ENCODE measurements at places on chromosomes 5 and 9.

DNA sequence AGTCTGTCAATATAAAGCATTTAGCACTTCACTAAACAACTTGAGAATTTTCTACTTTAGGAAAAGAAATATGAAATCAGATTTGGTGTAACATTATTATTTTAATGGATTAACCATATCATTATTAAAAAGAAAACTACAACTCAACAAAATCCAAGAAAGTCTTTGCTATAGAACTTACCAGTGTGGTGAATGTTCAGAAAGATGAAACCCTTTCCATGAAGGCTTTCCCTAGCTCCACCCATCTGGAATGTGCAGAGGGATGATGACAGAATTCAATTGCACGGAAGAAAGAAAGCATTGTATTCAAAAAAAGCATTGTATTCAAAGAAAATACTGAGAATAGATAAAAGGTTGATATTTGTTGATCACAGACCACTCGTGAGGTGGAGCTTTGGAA is 328.6 kb upstream of the NUDT12 start:
- DNase-seq = no peak

- no peak for DNase-seq
Measured at GRCh38 chr9:115941561-115942315, 211.9 kb upstream of the PAPPA start.

GRCh38 chr5:25568989-25569625 is 924.3 kb upstream of the CDH10 start:
- DNase-seq = no peak

GRCh38 chr5:15248731-15249130 is 251.2 kb upstream of the FBXL7 start:
- DNase-seq = no peak

GRCh38 chr9:5514617-5515260 is 4.4 kb downstream of the PDCD1LG2 start:
- no peak for DNase-seq

GRCh38 chr5:68685863-68686262 is 408.0 kb upstream of the SLC30A5 start:
- no peak for DNase-seq

DNA sequence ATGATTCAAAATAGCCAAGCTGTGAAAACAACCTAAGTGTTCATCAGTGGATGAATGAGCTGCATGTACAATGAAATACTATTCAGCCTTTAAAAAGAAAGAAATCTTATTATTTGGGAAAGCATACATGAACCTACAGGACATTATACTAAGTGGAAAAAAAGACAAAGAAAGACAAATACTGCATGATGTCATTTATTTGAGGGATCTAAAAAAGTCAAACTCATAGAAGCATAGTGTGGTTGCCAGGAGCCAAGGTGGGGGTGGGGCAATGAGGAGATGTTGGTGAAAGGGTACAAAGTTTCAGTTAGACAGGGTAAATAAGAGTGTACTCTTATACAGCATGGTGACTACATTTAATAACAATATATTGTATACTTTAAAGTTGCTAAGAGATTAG is 261.5 kb downstream of the PARP8 start:
- no peak for DNase-seq

DNA sequence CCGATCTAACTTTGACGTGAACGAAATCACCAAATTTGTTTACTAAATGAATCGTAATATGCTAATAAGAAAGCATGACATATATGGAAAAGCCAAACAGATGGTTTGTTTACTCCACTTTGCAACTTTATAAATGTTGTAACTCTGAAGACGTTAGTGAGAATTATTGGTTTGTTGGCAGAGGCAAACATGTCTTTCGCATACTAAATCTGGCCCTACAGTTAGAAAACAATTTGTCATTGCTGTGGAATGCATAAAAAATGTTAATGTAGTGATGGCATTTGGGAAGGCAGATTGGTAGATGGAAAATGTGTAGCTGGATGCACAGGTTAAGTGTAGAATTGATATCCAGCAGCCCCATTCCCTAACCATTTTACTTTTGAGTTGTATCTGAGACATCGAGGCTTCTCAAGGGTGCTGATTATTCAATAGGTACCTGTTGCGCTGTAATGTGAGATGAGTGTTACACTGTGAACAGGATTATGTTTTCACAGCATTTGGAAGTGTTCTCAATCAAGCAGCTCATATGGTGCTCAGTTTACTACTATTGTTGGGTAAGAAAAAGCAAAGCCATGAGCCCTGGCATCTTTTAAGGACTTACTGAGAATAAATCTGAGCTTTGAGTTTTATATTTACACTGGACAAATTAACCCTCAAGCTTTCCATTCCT is 444.8 kb downstream of the BNC2 start:
- no peak for DNase-seq

- DNase-seq = no peak
Measured at GRCh38 chr5:131611064-131611381, 24.0 kb downstream of the RAPGEF6 start.

- no peak for DNase-seq
Measured at GRCh38 chr9:95381221-95381620, 63.7 kb upstream of the FANCC start.

DNA sequence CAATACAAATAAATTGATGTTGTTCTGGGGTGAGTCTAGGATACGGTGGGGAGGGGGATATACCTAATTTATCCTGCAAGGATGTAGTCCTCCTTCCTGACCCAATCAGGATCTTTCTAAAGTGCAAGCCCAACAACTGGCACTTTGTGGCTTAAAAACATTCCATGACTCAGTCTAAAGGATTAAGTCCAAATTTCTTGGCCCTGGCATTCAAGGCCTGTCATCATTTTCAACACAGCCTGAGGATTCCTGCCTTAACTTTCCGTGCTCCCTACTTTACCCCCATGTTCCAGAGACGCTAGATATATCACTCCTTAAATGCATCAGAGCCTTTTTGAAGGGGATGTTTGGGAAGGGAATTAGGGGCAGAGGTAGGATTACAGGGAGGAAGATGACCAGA is 1.0 kb downstream of the FAM221B start:
- DNase-seq = no peak

- DNase-seq = no peak
Measured at GRCh38 chr9:107481035-107481434, 8.5 kb downstream of the KLF4 start.

DNA sequence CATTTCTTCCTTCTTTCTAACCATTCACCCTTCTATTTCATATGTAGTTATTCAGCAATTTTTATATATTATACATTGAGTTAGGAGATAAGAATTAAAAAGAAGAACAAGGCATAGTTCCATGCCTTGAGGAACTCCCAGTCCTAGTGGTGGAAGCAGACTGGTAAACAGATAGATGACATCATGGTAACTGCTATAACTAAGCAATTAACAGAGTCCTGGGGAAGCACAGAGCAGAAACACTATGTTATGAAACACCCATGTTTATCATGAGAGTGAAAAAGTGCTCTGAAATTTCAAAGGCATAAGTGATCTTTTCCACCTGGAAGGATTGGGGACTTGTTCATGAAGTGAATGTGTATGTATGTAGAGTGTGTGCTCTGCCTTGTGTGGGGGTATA is 14.6 kb downstream of the PAPPA start:
- no peak for DNase-seq

DNA sequence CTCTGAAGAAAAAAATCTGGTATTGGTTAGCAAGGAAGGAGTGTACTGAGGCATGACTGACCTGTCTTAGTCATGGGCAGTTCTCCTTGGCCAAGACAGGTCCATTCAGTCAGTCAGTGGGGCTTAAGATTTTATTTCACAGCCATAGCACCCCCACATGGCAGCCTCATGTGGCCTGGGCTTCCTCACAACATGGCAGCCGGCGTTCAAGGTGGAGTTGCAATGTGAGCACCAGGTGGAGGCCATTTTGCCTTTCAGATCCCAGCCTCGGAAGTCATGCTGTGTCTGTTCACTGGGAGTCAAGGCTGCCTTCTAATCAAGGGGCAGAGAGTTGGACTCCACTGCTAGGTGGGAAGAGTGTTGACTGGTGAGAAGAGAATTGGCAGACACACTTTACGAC is 10.3 kb upstream of the CARD19 start:
- no peak for DNase-seq

- no peak for DNase-seq
Measured at GRCh38 chr5:164326219-164326618, 820.8 kb downstream of the MAT2B start.

GRCh38 chr5:160268121-160268520 is 38.8 kb downstream of the FABP6 start:
- no peak for DNase-seq

GRCh38 chr5:26482076-26482809 is 556.1 kb downstream of the CDH9 start:
- DNase-seq = no peak

- DNase-seq = no peak
Measured at GRCh38 chr5:81556809-81557208, 162.9 kb upstream of the ACOT12 start.

- no peak for DNase-seq
Measured at GRCh38 chr5:55903121-55903701, 52.1 kb downstream of the IL31RA start.

GRCh38 chr5:108084105-108084504 is 297.8 kb downstream of the FBXL17 start:
- no peak for DNase-seq

DNA sequence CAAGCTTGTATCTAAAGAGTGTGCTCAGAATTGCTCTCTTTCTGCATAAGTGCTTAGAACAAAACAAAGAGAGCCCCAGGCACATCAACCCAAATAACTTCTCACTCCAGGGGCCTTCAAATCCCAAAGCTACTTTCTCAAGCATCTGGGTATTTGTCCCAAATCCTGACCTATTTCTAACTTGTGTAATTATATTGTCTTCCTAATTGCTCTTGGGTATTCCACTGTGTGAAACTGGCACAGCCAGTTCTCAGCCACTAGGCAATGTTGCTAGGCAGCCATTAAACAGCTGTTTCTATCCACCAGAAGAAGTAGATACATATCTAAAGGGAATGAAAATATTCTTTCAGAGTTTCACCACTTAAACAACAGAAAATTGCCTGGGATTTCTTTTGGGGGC is 198.8 kb downstream of the PRELID2 start:
- DNase-seq = no peak

GRCh38 chr5:140488914-140489313 is 58.5 kb upstream of the EIF4EBP3 start:
- no peak for DNase-seq

DNA sequence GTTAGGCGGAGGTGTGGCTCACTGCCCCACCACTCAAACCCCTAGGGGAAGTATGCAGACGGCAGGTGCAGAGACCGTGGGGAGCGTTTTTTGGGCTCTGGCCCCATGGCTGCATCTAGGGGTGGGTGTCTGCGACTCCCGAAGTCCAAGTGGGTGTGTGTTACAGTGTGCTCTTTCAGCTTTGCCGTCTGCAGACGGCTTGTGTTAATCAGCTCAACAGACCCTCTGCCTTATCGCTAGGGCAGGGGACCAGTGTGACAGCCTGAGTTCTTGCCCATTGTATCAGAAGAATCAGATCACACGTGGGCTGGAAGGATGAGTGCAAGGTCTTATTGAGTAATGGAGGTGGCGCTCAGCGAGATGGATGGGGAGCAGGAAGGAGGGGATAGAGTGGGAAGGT is 162.8 kb downstream of the ENC1 start:
- no peak for DNase-seq

DNA sequence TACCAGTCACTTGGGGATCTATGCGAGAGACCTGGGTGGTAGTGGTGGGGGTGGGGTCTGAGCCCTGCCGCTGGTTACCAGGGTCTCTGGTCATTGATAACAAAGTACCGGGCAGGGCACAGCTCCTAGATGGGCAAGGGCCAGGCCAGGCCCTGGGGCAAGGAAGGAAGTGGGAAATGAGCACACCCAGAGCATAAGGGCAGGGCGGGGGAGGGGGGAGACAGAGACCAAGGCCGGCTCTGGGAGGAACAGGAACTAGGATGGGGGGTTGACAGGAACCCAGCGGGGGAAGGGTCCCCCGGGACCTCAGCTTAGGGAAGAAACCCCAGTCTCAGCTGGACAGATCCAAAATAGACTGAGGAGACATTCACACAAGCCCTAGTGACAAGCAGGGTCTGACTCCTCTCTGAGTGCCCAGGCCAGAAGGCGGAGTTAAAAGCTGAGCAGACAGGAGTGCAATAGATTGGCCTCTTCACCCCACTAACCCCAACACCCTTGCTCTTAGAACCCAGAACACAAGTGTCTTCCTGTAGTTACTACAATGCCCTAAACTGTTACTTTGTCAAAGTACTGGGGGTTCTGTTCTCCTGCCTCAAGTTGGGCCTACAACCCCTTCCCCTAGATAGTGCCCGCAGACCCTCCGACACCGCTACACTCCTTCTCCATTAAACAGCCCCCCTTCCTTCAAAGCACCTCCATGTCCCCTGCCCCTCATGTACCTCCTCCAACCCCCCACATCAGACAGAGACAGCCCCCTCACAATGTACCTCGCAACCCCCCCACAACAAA is 628 bp downstream of the ATOSB start:
- DNase-seq = peak; percentile 25

DNA sequence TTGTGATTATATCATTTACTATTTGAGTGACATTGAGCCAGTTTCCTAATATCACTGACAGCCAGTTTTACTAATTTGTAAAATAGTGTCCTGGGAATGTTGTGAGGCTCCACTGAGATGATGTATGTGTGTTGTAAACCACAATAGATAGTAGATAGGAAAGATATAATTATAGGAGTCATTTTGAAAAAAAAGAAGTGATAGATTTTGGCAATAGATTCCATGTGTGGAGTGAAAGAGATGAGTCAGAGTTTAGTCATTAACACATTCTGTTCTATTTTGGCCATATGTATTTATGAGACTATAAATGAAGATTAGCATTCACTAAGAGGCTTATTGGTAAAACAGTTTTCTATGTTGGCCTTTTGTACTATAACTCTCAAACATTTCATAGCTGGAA is 388.2 kb downstream of the FAM170A start:
- DNase-seq = no peak

DNA sequence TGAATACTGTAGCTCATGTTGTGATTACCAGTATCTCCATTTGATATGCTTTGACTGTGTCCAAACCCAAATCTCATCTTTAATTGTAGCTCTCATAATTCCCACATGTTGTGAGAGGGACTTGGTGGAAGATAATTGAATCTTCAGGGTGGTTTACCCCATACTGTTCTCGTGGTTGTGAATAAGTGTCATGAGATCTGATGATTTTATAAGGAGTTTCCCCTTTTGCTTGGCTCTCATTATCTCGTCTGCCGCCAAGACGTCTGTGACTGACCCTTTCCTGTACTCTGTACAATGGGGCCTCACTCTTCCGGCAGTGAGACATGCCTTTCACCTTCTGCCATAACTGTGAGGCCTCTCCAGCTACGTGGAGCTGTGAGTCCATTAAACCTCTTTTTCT is 59.3 kb downstream of the TRIO start:
- DNase-seq = no peak

DNA sequence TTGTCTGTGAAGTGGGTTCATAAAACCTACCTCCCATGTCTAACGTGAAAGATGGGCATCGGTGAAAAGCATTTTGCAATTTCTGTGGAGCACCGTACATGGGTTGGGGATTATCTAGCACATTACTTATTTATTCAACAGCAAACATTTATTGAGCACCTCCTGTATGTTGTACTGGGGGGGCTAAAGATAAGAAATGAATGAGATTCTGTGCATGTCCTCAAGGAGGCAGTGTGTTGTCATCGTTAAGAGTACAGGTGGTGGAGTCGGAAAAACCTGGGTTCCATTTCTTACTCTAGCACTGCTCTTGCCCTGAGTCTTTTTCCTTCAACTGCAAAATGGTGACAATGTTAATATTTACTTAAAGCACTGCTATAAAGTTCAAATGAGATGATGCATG is 30.4 kb upstream of the DENND1A start:
- no peak for DNase-seq
